Renal cortical epithelial cell (primary cell): ENCODE measurements at places on chromosomes 7 and 10.

- DNase-seq = no peak
Observed at GRCh38 chr10:71933651-71934050, 30.5 kb upstream of the CHST3 start.

DNA sequence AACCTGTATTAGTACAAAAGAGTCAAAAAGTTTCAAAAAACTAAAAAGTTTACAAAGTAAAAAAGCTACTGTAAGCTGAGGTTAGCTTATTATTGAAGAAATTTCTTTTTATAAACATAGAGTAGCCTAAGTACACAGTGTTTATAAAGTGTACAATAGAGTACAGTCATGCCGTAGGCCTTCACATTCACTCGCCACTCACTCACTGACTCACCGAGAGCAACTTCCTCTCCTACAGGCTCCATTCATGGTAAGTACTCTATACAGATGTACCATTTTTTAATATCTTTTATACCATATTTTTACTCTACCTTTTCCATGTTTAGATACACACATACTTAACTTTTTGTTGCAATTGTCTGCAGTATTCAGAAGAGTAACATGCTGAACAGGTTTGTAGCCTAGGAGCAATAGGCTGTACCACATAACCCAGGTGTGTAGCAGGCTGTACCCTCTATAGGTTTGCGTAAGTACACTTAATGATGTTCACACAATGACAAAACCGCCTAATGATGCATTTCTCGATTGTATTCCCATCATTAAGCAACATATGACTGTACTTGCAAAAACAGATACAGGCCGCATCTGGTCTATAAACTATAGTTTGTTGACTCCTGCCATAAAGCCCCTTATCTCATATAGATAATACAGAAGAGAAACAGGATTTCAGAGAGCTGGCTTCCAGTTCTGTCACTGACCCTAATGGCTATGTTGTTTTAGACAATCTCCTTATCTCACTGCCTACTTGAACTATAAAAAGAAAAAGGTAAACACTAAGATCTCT lies 438.8 kb downstream of the HTR7 start:
- peak; percentile 88 for DNase-seq

DNA sequence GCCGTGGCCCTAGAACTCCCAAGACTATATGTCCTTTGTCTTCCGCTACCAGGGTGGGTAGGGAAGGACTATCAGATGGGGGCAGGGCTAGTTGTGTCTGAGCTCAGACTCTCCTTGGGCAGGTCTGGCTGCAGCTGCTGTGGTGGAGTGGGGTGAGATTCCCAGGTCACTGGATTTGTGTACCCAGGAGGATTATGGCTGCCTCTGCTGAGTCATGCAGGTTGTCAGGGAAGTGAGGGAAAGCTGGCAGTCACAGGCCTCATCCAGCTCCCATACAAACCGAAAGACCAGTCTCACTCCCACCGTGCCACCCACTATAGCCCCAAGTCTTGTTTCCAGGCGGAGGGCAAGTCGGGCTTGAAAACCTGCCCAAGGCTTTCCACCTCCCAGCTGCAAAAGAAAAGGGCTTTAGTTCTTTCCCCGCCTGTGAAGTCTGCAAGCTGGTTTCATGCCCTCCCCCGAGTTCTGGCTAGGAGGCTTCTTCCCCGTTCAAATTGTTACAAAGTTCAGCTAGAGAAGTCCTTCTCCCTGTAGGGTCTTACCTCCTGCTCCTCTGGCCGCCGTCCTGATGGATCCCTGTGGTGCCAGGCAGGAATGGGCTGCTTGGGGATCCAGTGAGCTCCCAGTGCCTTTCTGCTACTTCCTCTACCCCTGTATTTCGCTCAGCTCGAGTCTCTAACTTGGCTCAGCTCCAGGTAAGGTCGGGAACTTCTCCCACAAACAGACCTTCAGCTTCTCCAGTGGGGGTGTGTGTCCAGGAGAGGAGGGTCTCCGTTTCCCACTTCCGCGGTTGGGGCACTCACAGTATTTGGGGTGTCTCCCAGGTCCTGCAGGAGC lies 106.8 kb upstream of the FGL2 start:
- peak; percentile 63 for DNase-seq

- no peak for DNase-seq
Observed at GRCh38 chr10:18620856-18621255, 30.5 kb downstream of the NSUN6 start.

DNA sequence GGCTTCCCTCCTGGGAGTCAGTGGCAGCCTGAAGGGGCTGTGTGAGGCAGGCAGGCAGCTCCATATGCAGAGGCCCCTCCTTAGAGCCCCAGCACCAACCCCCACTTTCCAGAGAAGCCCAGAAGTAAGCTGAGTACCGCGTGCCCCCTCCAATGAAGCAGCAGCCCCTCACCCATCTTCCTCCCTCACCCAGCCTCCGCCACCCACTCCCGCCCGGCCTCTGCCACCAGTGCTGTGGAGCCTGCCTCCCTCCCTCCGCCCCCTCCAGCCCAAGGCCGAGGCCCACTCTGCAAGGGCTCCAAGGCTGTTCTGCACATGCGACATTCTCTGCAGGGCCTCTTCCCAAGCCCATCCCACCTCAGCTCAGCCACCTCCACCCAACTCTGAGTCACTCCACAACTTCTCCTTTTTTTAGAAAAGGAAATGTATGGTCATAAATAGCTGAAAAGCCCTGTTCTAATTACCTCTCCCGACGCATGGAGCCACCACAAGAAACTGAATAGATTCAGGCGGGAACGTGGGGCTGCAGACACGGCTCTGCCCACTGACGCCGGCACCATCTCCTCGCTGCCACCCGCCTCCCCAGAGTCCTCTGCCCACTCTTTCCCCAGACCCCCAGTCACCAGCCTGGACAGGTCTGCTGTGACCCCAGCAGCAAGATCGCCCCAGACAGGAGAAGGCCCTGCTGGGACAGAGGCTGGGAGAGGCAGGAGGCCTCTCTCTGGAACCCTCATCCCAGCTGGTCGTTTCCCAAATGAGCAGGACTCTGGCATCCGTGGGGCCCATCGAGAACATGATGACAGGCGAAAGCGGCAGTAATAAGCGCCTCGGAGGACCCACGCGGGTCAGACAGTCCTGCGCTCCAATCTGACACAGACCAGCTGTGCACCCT lies 213.9 kb downstream of the MAD1L1 start:
- DNase-seq = no peak

DNA sequence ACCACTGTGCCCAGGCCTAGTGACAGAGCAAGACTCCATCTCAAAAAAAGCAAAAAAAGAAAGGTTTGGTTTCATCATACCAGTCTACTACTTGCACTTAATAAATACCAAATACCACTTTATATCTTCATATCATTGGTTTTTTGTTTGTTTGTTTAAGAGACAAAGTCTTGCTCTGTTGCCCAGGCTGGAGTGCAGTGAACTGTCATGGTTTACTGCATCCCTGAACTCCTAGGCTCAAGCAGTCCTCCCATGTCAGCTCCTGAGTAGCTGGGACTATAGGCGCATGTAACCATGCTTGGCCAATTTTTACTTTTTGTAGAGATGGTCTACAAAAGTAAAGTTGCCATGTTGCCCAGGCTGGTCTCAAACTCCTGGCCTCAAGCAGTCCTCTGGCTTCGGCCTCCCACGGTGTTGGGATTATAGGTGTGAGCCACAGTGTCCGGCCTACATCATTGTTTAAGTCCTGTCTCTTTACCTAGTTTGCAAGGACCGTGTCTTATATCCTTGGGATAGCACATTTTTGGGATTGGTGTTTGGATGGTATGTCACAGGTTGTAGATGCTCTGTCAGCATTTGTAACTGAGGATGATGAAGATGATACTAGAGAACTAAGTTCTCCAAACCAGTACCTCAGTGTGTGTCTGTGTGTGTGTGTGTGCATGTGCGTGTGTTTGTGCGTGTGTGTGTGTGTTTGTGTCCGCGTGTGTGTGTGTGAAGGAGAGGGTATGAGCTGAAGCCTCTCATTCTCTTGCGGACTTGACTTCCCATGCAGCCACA lies 9.3 kb downstream of the LMTK2 start:
- DNase-seq = peak; percentile 32

DNA sequence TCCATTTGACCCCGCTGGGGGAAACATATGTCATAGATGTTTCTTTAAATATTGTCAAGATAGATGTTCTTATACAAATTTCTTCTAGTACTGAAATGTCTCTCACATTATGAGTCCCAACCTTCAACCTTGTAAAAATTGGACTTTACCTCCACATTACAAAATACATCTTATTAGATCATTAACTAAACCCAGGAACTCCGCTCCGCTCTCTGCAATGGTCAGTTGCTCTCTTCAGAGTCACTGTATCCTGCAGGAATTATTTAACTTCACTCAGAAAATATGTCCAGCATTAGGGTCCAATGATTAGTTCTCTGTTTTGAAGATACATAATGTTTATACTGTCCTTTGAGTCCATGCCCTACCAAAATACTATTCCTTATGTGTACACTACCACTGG lies 8.5 kb upstream of the AKR1D1 start:
- DNase-seq = peak; percentile 12

DNA sequence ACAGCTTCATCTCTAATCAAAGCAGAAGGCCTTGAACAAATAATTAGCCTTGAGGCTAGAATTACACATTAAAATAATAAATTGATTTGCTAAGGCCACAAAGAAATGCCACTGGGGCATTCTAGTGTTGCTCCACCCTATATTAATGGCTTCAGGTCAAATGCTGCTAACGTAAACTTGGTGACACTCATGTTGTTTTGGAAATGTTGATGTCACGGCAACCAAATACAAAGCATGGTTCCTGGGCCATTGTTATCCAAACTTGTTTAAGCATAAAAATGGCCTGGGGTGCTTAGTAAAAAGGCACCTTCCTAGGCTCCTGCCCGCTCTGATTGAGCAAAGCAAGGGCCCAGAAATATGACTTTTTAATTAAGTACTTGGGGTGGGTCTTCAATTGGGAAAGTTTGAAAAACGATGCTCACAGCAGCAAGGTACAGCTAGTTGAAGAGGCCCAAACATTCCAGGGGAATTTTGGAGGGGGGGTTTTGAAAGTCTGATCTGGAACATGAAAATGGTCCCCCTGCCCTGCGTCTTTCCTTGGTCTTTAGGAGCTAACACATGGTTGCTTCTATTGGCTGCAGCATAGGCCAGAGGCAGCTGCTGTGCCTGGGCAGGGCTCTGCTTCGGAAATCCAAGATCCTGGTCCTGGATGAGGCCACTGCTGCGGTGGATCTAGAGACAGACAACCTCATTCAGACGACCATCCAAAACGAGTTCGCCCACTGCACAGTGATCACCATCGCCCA lies 67.8 kb downstream of the ABCC2 start:
- peak; percentile 68 for DNase-seq

DNA sequence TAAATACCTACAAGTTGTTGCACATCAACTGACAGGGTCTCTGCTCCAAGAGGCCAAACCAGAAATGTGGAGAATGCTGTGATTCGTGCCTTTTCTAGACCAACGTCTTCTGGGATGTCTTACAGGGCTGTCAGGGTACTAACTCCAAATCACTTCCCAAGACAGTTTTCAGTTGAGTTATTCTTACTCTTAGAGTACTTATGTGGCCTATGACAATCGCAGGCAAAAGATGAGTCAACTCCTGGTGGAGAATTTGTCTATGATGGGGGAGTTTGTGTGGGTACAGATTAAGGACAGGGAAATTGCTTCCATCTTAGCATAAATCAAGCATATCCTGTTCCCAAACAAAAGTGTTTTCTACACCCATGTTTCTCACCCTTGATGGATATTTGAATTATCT lies 734.8 kb downstream of the TNS3 start:
- DNase-seq = no peak

DNA sequence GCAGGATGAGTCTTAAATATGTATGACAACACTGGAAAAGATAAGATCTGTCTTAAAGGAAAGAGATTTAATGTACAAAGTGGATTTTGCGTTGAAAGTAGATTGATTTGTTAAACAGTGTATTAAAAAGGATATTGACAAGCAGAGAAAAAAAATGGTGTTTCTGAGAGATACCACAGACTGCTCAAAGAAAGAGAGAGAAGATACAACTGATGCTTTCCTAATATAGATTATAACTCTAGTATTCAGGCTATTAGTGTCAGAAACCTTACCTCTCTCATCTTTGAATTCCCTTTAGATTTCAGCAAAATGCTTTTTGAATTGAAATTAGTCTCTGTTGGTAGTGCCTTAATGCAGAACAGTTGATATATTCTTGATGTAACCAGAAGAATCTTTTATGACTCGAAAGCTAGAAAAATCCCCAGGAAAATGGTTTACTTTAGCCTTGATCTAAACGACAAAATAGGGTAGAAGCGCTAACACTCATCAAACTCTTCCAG lies 550.7 kb downstream of the INHBA start:
- no peak for DNase-seq

DNA sequence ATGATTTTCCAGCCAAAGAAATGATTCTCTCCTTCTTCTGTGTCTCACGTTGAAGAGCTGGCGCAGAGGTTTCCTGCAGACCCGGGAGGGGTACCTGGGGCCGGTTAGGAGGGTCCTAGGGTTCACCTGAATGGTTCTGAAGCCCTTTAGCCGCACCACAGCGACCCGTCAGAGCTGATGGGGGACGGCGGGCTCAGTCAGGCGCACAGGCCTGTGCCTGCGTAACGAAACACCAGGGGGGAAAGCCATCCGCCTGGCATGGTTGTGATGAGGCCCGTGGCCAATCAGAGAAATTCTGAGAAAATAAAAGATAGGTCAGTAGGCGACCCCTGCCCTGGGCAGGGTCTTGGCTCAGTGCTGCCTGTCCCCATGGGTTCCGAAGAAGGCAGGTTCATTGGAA lies 35.6 kb downstream of the FAM20C start:
- no peak for DNase-seq

GRCh38 chr10:22222236-22223190 lies 4.7 kb upstream of the EBLN1 start:
- no peak for DNase-seq

GRCh38 chr10:68105820-68106219 lies 3.5 kb upstream of the MYPN start:
- peak; percentile 53 for DNase-seq

GRCh38 chr10:23886355-23886754 lies 322.6 kb upstream of the KIAA1217 start:
- DNase-seq = no peak
